ENCODE measurements at places on chromosomes 5 and 9.

GRCh38 chr5:82497242-82497641 lies 219.1 kb upstream of the RPS23 start:
- no peak for DNase-seq

DNA sequence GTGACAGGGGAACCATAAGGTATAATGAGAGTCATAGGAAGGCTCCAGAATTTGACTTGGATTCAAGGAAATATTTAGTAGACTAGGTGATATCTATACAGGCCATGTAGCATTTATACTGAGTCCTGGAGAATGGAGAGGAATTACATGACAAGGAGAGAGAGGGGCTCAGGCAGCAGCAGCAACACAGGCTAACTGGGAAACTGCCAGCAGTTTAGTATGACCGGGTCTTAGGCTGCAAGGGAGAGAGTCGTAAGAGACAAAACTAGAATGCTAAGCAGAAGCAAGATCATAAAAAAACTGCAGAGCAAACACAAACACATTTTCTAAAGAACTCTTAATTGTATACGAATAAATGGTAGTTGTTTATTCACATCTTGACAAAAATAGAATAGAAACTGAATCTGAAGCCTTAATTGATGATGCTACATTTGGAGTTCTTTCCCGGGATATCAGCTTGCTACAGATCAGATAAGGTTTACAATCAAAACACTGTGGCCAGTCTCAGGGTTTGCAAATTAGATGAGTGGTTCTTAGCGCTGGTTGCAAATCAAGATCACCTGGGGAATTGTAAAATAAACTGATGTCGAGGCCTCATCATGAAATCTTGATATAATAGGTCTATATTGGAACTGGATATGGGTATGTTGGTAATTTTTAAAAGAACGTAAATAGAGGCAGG lies 480.0 kb upstream of the C9orf72 start:
- no peak for DNase-seq

- DNase-seq, result no peak
These were observed 262.2 kb upstream of the ARRDC3 start for GRCh38 chr5:91645347-91645746.

DNA sequence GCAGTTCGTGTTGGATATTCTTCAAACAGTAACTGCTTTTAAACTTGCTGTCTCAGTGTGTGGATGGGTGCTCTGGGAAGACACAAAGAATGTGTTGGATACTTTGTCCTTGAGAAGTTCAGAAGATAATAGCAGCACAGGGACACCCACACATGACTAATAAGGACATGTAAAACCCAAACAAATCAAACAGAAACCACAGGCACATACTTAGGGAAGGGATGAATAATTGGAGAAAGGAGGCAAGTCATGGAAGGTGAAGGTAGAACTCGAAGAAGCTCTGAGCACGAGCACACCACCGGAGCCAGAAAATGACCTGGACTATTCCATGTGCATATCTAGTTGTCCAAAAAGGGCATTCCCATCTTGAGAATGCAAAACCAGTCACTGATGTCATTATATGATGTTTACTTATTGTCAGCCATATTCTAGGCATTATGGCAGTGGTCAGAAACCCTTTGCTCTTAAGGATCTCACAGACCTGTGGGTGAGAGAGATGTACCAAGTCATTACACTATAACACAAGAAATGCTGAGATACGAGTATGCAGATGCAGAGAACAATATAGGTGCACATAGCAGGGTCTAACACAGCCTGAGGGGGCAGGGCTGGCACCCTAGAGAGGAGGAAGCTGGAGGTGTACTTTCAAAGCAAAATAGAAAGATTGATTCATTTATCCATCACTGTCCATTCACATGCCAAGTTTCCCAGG lies 152.9 kb downstream of the PIK3R1 start:
- no peak for DNase-seq

DNA sequence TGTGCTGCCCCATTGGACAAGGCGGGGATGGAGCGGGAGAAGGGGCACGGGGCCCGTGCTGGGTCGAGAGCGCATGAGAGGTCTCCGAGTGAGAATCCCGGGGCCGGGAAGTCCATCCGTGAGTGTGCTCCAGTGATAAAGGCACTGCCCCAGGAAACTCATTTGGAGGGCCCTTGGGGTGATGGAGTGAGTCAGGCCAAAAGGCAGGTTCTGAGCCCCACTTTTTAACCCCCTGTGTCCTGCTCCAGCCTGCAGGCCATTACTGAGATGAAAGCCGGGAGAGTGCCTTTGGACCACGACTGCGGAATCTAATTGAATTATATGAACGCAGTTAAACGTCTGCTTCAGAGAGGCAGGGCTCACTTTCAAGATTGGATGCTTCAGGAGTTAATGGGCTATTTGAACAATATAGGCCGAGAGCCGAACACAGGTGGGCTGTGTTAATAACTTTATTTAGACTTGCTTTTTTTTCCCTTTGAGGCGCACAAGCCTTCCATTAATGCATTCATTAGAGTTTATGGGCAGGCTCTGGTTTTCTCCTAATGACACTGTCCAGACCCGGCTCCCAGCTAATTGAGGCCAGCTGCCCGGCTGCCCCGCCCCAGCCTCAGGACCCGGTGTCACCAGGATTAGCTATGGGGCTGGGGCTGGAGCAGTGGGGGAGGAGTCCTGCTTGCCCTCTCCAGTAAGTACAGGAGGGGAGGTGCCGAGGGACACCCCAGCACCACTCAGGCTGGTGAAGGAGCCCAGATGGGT lies 79.1 kb upstream of the LMX1B start:
- no peak for DNase-seq

- no peak for DNase-seq
These were observed 858 bp downstream of the NCS1 start for GRCh38 chr9:130172858-130173665.

- DNase-seq, result no peak
These were observed 313.6 kb downstream of the PRELID2 start for GRCh38 chr5:145521523-145521922.

DNA sequence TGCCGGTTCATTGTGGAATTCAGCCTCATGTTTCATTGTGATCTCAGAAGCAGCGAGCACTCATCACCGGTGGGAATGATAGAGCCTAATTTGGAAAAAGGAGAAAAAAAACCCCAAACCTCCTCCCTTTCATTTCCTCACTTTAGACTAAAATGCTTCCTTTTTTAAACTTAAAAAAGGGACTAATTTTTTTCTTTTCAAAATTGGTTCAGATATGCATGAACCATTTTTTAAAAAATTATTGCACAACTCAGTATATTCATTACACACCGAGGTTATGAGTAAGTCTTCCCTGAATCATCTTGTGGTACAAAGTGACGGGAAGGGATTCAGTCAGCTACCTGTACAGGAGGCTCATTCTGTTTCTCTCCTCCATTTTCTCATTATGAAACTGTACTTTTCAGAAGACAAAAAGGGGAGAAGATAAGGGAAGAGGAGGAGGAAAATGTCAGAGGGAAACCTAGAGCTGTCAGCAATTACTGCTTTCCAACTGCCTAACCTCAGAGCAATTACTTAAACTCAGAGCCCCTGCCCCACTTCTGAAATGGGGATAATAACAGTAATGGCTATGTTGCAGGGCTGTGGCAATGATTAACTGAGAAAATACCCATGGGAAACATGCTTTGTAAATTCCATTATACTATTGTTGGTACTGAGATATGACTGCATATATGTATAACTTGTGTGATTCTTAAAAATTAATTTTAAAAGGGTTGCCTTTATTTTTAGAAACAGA lies 24.0 kb downstream of the GALNT10 start:
- no peak for DNase-seq

Data from AG09319 (cell line).